ENCODE measurements at places on chromosomes 7 and 10. TPM values are rescaled to one million over a fixed set of nuclear protein-coding genes. Genes with fewer than 3 reads are reported as not detected.

GRCh38 chr7:91249506-91250233 is 14.6 kb upstream of the FZD1 start:
- DNase-seq = no peak

DNA sequence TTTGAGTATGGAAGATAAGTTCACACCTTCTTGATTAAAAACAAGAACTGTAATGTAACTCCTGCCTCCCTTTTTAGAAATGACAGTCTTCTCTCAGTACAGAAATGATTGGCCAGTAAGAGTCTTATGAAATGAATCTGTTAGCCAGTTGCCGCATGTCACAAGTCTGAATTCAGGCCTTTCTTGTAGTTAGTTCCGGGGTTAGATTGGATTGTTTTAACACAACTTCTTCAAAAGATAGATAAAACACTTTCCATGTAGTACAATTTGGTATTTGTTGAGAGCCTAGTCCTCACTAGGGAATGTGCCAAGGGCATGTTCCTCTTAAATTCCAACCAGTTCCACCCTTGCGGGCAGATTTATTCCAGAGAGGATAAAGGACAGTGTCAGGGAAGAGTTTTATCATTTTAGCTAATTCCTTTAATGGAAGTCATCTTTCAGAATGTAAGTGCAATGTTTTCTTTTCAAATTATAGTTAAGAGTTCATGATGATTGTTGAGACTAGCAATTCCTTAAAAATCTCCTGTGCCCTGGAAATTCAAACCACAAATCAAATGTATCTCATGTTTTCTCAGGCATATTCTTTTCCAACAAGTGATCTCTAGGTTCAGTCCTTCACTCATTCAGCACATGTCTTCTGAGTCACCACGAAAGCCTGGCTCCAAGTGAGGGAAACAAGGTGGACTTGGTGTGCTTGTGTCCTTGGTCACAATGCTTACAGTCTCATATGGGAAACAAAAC is 4.1 kb downstream of the FHIP2A start:
- no peak for DNase-seq

- no peak for DNase-seq
Observed at GRCh38 chr7:84154991-84155781, 39.4 kb downstream of the SEMA3A start.

DNA sequence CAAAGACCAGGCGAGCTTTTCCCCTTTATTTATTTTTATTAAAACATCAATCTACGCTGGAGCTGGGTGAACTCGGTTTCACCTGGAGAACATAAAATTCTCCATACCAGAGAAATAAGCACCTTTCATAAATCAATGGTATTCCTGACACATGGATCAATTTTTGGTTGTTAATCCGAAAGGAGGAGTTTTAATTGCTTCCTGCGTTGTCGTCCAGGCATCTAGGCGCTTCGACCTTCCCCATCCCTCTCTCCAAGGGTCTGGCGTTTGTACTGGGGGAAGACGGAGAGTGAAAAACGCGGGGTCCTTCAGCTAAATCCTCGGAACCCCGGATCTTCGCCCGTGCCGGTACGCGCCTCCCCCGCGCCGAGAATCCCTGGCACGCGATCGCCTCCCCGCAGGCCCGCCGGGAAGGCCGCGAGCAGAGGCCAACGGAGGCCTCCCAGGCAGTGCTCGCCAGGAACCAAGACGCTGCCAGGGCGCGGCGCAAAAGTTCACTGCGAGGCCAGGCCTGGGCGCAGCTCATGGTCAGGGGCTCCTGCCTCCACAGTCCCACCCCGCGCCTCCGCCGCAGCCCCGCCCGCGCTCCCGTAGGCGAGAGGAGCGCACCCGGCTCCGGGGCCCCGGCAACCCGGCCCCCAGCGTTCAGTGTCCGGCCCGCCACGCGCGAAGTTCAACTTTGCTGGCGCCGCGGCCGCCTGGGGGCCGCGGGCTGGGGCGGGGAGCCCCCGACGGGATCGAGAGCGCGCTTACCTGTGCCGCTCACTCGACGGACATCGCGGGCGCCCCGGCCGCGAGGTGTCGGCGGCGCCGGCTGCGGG is 8.3 kb upstream of the EBF3 start:
- DNase-seq = no peak

- DNase-seq = no peak
Observed at GRCh38 chr7:11642276-11642675, 189.7 kb downstream of the THSD7A start.

AGAP9 gene
- 13.8 TPM for total RNA-seq
